ENCODE measurements at places on chromosomes 11 and 22. TPM values are rescaled to one million over a fixed set of nuclear protein-coding genes. Genes with fewer than 3 reads are reported as not detected.

CTSF gene
- 34.3 TPM for total RNA-seq

EWSR1 gene
- 213 TPM for total RNA-seq

STIM1 gene
- 27.1 TPM for total RNA-seq

KREMEN1 gene
- total RNA-seq, result 2.5 TPM

SLN gene
- total RNA-seq, result 0.45 TPM

OR5A2 gene
- total RNA-seq, result not detected

EHF gene
- total RNA-seq, result 0.55 TPM

VWA5A gene
- total RNA-seq, result 0.29 TPM

CST6 gene
- total RNA-seq, result not detected

MMP7 gene
- total RNA-seq, result 27.4 TPM

KDM4E gene
- not detected for total RNA-seq

Measured in A549 treated with DMSO at 1 μM for 4 hours (cell line).